Stimulated activated CD8-positive, alpha-beta memory T cell treated with anti-CD3 and anti-CD28 coated beads, Interleukin-7, amount 100 ng/mL, for 4 hours (primary cell): ENCODE measurements at places on chromosomes 11 and 22.
A peak's percentile ranks its signal among the peaks of the same experiment; 100 is the strongest.

DNA sequence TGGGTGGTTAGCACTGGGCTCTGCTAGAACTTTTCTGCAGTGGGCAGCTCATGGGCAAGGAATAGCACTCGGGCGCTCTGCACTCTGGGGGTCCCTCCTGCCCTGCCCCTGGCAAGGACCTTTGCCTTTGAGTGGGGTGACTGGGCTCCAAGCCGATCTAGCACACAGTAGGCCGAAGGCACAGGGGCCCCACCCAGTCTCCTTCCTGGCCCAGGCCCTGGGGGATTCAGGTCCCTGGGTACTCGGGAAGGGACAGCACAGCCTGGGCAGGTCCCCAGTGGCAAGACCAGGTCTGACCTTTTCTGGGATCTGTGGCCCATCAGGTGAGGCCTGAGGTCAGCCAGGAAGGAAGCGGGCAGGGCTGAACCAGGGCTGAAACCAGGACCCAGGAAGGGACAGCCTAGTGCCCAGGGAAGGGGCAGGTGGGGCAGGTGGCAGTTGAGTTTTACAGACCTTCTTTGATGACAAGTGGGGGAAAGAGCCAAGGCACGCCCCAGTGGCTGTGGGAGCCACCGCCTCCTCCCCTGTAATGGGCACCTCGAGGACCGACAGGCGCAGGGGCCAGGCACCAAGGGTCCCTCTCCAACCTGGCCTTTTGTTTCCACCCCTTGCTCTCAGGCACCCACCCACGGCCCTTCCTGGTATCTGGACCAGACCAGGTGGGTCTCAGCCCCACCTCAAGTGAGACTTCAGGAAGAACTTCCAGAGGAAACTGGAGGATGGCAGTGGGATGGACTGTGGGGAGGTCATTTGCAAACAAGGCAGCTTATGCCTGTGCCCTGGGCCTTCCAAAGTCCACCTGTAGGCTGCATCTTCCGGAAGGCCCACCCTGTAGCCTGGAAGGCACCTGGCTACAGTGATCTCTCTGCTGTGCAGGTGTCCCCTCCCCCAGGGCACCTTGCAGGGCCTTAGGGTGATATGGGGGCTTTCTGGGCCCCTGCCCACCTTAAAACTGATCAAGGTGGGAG, 883 bp upstream of the AIFM3 start:
- no peak for DNase-seq

GRCh38 chr11:91067666-91068065, 844.8 kb upstream of the CHORDC1 start:
- no peak for DNase-seq

DNA sequence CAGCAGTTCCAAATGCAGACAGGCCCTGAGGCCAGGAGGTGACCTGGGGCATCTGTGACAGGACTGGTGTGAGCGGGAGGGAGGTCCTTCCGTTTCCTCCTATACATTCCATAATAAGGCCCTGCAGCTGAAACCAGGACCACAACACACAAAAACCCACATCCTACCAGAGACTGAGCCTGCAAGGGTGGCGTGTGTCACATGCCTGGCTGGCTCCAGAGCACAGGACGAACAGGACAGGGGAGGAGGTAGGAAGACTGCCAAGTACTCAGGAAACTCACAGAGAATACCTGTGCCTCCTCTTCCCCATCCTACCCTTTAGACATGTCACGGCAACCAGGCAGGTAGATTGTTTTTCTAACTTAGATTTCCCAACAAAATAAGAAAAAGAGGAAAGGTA, 103.9 kb downstream of the ARL14EP start:
- no peak for DNase-seq

GRCh38 chr11:28123151-28123581, 15.0 kb downstream of the METTL15 start:
- DNase-seq, result no peak

- no peak for DNase-seq
Observed at GRCh38 chr11:75237050-75237449, 3.5 kb upstream of the TPBGL start.

- DNase-seq, result no peak
Observed at GRCh38 chr22:27273436-27273835, 528.1 kb downstream of the MN1 start.

DNA sequence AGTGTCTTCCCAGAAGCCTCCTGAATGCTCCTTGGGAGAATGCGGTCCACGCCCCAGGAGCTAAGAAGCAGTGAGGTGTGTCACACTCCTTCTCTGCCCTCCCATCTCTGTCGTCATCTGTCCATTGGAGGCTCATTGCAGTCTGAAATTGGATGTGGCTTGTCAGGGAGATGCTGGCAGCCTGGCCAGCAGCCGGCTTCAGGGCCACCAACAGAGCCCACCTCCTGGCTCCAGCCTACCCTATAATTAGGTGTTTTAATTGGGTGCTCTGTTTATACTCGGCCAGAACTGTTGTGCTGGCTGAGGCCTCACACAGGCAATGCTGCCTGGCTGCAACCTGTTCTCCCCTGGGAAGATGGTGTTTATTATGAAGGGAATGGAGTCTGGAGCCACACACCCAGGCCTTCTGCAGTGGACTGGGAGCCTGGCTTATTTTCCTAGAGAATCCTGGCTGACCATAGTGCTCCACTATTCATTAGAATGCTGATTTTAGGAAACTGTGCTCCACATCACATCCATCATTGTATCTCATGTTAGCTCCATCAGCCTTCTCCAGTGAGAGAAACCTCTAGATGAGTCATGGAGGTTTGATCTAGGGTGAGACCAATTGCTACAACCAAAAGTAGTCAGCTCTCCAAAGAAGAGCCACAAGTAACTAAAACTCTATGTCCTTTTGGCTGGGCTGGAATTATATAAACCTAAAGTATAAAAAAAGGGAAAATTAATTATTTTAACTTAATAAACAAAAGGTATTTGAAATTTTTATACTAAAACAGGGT, 86.8 kb upstream of the CRTAM start:
- DNase-seq, result no peak

GRCh38 chr11:20729597-20730105, 60.3 kb downstream of the NELL1 start:
- DNase-seq, result no peak

DNA sequence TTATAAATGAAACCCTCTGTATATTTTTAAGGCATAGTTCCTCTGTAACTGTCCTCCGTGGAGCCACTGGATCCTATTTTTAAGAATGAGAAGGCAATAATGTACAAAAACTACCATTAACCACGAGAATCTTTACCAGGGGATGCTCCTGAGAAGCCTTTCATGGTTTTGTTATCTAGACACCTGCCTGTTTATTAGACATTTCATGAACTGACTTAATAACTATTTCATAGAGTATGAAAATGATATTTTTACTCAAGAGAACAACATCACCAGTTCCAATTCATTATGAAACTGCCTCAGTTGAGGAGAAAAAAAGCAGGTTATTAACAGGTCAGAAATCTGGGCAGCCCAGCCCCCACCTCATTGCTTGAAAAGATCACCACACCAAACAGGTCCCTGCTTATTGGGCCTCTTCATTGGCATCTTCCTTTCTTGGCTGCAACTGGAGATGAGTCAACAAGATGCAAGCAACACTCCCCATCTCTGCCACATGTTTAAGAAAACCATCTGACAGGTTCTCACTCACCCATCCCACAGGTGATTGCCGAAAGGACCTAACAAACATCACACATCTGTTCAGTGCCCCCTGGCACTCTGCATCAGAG, 27.8 kb downstream of the ETS1 start:
- DNase-seq, result no peak

- DNase-seq, result no peak
Observed at GRCh38 chr11:101508370-101508769, 75.4 kb downstream of the TRPC6 start.

- no peak for DNase-seq
Observed at GRCh38 chr11:95910638-95911368, 13.1 kb downstream of the MTMR2 start.

DNA sequence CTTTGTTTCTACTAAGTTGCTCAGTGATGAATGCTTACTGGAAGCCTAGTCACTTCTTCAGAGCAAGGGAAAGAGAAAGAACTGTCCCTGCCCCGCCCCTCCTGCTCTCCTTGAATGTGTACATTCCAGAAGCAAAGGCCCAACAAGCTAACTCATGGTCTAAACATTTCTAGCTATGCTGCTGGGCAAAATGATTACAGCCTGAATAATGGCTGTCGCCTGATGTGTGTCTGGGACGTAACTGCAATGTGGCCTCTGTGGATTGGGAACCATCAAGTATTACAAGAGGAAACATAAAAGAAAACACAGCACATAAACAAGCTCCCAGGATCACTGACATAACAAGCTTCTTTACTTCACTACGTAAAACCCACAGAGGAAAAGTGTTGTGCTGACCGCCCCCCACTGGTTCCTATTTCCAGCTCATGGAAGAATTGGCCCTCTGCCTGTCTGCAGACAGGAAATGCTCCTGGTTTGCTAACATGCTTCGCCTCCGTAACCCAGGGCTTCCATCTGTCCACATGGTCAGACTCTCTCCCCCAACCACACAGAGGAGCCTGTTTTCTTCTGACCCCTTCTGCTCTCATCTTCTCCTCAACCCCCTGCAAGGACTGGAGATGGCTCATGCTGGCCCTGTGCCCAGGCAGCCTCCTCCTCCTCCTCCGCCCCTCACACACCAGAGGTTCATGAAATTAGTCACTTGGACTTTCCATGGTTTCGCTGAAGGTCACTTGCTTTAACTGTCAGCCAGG, 187.2 kb downstream of the MAML2 start:
- DNase-seq, result peak; percentile 24

DNA sequence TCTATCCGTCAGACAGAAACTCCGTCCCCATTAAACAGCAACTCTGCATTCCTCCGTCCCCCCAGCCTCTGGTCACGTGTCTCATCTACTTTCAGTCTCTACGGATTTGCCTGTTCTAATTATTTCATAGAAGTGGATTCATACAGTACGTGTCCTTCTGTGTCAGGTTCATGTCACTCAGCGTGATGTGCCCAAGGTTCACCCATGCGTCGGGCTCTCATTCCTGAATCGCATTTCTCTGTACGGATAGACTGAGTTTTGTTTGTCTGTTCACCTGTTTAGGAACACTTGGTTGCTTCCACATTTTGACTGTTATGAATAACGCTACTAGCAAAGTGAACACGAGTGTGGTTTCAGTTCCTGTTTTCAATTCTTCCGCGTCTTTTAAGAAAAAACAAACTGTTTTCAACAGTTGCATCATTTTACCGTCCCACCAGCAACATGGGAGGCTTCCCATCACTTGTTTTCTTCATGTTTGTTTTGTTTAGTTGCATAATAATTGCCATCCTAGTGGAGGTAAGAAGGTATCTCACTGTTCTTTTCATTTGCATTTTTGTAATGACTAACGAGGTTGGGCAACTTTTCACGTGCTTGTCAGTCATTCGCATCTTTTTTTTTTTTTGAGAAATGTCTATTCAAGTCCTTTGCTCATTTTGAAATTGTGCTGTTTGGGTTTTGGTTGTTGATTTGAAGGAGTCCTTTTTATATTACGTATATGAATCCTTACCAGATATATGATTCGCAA, 8.9 kb upstream of the NLRP6 start:
- DNase-seq, result no peak

DNA sequence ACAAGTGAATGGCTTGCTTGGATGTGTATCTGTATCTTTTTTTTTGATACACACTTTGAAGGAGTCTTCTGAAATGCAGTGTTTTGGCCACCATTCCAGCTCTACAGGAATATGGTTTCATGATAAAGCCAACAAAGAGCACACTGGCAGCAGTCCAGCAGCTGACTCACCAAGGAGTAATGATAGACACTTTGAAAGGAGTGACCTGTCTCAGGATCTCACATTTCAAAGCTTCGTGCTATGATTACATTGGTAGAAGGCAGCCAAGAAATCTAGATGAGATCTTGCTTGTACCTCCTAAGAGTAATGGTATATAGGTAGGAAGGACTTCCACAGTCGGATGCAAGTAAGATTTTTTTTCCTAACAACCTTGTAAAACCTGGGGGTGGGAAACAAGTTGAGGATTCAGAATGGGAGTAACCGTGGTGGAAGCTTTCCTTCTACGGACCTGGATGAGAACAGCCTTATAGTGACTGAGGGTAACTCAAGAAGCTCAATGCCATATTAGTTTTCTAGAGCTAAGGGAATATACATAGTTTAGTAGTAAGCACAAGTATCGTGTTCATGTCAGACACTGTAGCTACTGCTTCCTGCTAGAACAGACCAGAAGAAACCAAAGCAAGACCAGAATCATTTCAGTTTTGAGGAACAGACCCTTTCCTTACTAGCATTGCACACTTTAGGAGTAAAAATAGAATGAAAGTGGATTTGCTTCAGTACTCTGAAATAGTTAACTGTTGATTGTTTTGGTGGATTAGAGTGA, 25.0 kb downstream of the MTMR3 start:
- DNase-seq, result no peak

DNA sequence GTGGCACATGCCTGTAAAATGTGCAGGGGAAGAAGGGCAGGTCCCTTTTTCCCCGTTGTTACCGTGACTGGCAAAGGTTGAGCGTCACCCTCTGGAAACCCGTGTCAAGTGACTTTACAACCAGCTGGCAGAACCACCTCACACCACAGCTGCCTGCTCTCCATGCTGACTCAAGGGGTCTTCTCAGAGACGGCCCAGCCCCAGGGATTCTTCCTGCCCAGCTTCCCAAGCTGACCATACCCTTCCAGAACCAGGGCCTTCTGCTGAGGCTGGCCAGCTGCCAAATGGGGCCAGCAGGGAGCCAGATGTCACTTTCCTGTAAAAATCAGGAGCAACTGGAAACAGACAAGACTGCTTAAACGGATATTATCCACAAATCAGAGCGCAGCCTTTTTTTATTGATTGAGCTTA, 6.3 kb downstream of the PC start:
- no peak for DNase-seq

DNA sequence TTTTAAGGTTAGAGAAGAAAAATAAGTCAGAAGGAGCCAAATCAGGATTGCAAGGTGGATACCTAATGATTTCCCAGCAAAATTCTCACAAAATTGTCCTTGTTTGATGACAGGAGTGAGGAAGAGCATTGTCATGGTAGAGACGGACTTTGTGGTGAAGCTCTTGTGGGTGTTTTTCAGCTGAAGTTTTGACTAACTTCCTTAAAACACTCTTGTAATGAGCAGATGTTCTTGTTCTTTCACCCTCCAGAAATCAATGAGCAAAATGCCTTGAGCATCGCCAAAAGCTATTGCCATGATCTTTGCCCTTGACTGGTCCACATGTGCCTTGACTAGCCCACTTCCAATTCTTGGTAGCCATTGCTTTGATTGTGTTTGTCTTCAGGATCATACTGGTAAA, 20.0 kb downstream of the CALCB start:
- no peak for DNase-seq

GRCh38 chr11:57761301-57762234, at the start of gene CTNND1:
Gene CTNND1 (plus strand): TSS chr11:57761802. CDS start chr11:57791479, 29,677 bp downstream.
- no peak for DNase-seq

GRCh38 chr11:61636676-61637075, 43.5 kb upstream of the DAGLA start:
- no peak for DNase-seq

GRCh38 chr11:106482917-106483785, 405.7 kb downstream of the AASDHPPT start:
- DNase-seq, result no peak
